H7 (cell line): ENCODE measurements at places on chromosomes 7 and 10.

DNA sequence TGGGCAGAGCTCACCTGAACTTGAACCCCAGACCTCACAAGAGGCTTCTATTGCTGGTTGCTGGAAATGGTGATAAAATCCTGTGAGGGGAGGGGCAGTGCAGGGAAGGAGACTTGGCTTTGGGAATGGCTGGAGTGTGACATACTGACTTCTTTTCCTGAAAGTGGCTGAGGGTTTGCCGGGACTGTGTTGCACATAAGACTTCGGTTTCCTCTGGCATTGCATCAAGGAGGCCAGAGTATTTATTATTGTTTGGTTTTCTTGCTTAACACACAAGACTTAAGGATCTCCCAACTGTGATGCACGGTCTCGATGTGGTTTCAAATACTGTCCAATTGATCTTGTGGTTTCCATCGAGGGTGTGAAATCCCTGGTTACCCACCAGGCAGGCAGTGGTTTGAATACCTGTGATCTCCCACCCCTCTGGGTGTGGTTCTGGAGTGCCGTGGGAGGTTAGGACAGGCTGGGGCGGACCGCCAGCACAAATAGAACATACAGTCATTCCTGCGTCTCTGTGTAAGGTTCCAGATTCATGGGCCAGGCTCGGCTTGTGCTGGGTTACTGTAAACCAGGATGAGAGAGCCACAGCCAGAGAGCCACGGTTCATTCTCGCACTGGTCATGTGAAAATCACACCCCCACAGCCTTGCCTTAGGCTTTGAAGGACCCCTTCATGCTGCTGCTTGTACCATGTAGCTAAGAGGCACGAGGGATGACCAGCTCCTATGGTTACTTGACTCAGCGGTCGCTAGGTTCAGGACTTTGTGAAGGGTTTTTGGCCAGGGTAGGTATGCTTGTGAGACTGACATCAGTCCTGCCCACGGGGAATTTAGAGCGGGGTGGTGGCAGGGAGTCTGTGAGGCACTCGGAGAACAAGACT is 39.2 kb downstream of the WBP1L start:
- DNase-seq, result no peak

DNA sequence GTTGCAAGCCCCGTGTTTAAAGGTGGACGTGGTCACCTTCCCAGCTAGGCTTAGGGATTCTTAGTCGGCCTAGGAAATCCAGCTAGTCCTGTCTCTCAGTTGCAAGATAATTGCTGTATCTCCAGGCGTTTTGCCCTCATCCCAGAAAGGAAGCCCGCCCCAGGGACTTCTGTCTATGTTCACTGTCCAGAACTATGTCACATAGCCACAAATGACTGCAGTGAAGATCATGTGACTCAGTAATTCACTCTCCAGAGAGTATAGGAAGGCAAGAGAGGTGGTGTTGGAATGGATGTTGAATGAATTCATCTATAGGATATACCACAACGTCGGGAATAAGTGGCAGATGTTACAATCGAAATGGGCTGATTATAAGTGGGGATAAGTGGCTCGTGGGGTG is 349 bp upstream of the ERVW-1 start:
- DNase-seq, result no peak

DNA sequence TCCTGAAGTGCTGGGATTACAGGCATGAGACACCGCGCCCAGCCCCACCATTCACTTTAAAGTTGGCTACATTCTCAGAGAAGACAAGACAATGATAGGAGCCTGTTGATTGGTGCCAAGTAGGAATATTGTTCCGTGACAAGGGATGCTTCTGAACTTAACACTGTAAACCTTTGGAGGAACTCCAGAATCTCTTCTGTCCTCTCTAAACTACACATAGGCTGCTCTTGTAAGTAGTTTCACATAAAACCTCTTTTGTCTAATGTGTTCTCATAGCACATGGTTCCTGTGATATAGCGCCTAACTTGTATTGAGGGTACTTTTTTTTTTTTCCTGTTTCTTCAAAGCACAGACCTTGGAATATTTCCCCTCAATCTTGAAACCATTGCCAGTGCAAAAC is 3.6 kb upstream of the COPG2 start:
- no peak for DNase-seq

GRCh38 chr10:92689663-92690210 is at the start of gene HHEX:
HHEX (plus strand) TSS chr10:92689955; CDS start chr10:92689987, 32 bp downstream.
- peak; percentile 93 for DNase-seq

- peak; percentile 19 for DNase-seq
These were observed 34.3 kb downstream of the ABLIM1 start for GRCh38 chr10:114623661-114624294.

- DNase-seq, result no peak
These were observed 190.6 kb downstream of the TMEM178B start for GRCh38 chr7:141264511-141264910.

- peak; percentile 33 for DNase-seq
These were observed 23.3 kb downstream of the ADCY1 start for GRCh38 chr7:45597286-45597984.

DNA sequence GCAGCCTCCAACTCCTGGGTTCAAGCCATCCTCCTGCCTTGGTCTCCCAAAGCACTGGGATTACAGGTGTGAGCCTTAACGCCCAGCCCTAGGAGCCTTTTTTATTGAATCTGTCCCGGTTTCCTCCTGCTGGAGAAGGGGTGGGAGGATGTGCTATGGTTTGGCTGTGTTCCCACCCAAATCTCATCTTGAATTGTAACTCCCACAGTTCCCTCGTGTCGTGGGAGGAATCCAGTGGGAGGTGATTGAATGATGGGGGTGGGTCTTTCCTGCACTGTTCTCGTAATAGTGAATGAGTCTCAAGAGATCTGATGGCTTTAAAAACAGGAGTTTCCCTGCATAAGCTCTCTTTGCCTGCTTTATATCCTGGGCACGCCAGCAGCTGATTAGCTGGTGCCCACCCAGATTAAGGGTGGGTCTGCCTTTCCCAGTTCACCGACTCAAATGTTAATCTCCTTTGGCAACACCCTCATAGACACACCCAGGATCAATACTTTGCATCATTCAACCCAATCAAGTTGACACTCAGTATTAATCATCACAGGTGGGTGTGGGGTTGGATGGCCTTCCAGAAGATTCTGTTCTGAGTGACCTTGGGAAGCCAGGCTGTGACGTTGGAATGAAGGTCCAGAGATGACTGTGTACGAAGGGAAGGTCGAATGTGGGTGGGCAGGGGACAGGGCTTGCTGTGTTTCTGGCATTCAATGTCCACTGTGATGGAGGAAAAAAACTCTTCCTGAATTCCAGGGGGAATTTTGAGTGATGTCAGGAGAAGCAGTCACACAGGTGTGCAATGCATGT is 33.8 kb upstream of the CUX1 start:
- no peak for DNase-seq

DNA sequence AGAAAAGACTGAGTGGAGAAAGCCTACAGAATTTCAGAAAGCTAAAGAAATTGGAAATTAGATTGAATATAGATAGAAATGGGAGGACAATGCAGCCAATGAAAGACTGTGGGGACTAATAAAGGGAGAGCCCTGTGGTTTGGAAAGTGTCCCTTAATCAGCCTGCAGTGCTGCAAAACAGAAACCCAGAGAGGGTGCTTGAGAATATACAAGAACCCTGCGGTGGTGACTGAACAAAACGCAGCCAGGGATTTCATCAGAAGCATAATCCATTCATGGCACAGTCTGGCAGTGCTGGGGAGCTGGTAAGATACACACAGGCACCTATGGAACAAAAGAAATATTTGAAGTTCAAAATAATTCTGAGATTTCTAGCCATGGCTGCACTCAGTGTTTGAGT is 19.1 kb downstream of the CEP41 start:
- DNase-seq, result no peak

GRCh38 chr10:74282151-74282847 is 131.3 kb downstream of the ADK start:
- no peak for DNase-seq

GRCh38 chr10:11288302-11288701 is 270.6 kb downstream of the CELF2 start:
- DNase-seq, result no peak

GRCh38 chr10:33334153-33334804 is at the start of gene NRP1:
NRP1 (minus strand) TSS chr10:33334667; CDS start chr10:33334382, 285 bp downstream.
- DNase-seq, result peak; percentile 72

GRCh38 chr10:52677086-52677485 is 95.5 kb downstream of the MBL2 start:
- no peak for DNase-seq

GRCh38 chr7:25124465-25125136 is 459 bp downstream of the CYCS start:
- peak; percentile 21 for DNase-seq

- DNase-seq, result no peak
These were observed 11.7 kb downstream of the FOXK1 start for GRCh38 chr7:4693749-4694148.

DNA sequence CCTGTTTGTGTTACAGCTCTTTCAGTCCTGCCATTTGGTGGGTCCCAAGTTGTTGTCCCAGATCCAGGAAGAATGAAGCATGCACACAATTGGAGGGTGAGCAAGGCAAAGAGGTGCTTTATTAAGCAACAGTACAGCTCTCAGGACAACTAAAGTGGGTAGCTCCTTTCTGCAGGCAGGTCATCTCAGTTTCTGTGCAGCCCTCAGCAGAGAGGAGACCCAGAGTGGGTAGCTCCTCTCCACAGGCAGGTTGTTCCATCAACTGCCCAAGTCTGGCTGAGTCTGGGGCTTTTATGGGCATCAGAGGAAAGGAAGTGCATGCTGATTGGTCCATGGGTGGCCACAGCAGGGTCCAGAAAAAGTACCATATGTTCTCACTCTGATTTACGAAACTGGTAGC is 624.5 kb downstream of the LRMDA start:
- DNase-seq, result no peak

GRCh38 chr7:12719981-12720865 is 32.8 kb downstream of the ARL4A start:
- DNase-seq, result no peak

DNA sequence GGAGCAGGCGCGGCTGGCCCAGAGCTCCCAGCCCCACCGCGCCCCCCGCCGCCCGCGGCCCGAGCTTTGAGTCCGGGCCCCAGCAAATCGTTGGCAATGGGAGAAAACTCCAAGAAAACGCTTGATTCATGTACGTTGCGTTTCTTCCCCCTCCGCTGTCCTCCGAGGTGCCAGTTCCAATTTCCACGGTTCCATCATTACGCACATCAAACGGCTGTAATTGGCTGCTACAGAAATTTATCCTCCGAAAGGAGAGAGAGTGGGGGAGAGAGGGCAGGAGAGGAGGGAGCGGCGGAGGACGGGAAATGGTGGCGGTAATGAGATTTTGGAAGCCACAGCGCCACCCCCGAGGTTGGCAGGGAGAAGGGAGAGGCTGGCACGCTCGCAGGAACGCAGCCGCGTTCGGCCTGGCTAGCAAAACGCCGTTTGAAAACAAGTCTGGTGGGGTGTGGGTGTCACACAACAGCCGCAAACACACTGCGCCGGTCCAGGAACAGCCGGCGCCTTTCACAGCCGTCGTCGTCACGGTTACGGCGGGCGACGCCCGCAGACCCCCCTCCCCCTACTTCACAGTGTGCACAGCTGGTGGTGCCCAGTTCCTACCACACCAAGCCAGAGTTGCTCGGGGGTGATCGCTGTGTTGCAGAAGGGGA is 57.5 kb downstream of the UNCX start:
- peak; percentile 89 for DNase-seq

DNA sequence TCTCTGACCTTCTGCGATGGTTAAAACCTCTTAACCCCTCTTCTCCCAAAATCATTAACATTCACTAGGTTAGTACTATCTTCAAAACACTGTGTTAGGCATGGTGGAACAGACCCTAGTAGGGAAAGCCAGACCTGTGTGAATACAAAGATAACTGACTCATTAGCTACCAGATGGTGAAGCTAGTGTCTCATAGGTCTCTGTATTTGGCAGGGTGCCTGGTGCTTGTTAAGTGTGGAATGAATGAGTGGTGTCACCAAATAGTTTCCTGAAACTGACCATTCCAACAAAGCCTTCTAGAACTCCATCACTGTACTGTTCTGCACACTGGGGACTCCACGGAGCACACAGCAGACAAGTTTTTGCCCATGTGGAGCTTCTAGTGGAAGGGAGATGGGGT is 27.7 kb upstream of the TM9SF3 start:
- DNase-seq, result no peak

- DNase-seq, result no peak
These were observed 27.7 kb upstream of the NRBF2 start for GRCh38 chr10:63105225-63106110.

DNA sequence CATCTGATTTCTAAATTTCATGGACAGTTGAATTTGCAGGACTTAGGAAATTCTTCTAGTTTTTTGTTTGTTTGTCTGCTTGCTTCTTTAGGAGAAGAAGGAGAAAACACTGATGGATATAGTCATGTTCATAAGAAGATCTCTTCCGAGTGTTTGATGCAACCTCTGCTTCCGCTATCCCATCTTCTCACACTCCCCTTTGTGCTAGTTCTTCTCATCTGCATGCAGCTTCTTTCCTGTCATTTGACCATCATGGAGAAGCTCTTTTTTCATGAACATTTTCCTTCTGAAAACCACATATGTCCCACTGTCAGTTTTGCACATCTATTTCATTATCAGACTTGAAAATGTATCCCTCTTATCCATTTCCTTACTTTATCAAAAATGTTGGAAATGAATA is 346.9 kb upstream of the PRKCQ start:
- no peak for DNase-seq

DNA sequence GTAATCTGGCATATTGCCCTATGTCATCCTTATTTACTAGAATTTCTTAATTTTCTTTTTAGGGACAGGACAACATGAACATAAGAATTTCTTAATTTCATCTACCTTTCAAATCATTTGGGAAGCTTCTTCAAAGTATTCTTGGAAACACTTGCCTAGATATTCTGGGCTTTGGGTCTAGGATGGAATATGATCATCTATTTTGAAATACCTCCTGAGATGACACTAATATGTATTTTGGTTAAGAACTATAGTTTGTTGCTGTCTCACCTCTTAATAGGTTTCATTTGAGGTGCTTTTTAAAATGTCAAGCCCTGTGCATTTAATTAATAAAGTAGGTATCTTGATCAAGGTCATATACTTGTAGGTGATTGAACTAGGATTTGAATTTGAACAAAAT is 49.1 kb downstream of the SEPTIN7 start:
- no peak for DNase-seq

DNA sequence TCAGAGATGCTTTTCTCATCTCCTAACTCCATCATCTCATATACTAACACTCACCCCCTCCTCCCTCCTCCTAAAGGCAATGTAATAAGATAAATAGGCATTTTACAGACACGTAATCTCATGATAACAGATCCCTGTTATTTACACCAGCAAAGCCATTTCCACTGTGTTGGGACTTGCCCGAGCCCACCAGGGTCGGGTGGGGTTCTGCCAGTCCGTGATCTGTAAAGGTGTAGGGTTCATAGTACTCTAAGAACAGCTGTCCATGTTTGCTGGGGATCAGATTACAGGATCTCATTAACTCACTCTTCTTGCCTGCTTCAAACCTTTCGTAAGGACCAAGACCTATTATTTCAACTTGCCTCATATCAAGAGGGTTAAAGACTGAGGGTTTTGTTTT is 172.4 kb downstream of the FZD1 start:
- DNase-seq, result no peak
